ENCODE measurements at places on chromosomes 7 and 10.

DNA sequence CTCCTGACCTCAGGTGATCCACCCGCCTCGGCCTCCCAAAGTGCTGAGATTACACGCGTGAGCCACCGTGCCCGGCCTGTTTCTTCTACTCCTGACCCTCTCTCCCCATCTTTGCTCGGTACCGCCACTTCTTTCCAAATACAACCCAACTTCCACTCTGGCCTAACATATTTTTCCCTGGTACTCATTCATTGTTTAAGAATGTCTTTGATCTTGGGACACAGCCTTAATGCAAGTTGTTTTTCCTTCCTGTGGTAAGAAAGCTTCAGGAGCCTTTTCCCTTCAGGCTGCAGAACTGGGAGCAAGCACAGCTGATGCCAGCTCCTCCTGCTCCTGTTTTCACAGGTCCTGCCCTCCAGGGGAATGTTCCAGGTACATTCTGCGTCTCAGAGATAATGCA lies 13.7 kb downstream of the CALML3 start:
- DNase-seq = no peak

- no peak for DNase-seq
Observed at GRCh38 chr7:142528608-142529408, 220.5 kb upstream of the PRSS1 start.

GRCh38 chr7:23654508-23654907 lies 25.5 kb upstream of the FAM221A start:
- no peak for DNase-seq

DNA sequence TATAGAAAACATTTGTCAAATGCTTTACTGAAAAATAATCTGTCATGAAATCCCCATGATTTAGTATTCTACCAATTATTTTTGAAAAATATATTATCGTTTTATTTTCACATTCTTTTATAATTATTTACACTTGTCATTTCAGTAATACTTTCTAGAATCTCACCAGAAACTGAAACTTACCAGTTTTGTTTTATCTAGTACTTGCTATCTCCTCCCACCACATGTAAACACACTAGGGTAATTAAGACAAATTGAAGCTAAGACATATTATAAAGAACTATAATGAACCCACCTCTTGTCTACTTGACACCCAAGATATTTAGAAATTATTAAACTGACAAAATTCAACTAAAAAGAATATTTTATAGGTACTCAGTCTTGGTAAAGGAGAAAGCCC lies 51.5 kb upstream of the GRM3 start:
- DNase-seq = no peak

- DNase-seq = no peak
Observed at GRCh38 chr10:118374404-118374803, 32.3 kb upstream of the FAM204A start.

- no peak for DNase-seq
Observed at GRCh38 chr7:117835016-117835664, 38.1 kb downstream of the CTTNBP2 start.

DNA sequence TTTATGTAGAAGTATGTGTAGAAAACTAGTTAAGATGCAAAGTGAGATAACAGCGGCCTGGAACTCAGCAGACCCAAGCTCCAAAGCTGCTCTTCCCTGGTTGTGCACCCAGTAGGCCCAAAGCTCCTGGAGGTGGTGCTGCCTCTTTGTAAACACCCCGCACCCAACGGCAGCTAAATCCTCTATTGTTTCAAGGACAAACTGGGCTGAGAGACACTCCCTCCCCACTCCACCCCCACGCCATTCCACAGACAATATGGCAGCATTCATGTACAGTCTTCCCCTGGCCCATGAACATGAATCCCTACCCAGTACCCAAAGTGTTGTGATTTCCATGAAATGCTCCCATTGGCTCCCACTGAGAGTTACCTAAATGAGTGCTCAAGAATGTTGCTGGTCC lies 73.5 kb downstream of the VOPP1 start:
- no peak for DNase-seq

DNA sequence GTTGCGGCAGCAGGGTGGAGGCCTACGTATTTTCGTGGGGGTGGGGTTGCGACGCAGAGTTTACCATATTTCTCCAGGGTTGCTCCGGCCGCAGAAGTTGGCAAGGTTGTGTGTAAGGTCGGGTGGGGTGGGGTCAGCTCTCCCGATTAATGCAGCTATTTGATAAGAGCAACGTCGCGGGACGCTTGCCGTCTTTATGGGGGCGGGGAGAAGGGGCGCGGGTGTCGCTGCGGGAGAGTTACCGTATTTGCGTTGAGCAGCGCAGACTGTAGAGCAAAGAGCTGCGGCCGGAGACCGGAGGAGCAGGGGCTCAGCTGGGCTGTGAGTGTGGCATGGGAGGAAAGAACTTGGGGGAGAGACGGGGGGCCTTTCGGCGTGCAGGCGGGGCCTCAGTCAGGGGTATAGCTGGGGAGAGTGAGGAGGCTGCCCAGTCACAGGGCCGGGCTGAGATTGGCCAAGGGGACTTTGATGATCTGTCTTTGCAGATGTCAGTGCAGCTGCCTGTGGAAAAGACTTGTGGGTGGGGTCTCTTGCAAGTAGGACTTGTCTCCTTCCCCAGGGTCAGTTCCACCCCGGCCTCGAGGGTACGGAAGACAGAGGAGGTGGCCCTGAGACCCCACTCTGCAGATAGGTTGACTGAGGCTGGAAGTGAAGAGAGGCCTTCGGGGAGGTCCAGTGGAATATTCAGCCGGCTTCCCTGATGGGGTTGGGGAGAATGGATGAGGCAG lies 26.6 kb downstream of the ZNF775 start:
- DNase-seq = peak; percentile 46

GRCh38 chr10:121822724-121823123 lies 105.1 kb downstream of the ATE1 start:
- no peak for DNase-seq

DNA sequence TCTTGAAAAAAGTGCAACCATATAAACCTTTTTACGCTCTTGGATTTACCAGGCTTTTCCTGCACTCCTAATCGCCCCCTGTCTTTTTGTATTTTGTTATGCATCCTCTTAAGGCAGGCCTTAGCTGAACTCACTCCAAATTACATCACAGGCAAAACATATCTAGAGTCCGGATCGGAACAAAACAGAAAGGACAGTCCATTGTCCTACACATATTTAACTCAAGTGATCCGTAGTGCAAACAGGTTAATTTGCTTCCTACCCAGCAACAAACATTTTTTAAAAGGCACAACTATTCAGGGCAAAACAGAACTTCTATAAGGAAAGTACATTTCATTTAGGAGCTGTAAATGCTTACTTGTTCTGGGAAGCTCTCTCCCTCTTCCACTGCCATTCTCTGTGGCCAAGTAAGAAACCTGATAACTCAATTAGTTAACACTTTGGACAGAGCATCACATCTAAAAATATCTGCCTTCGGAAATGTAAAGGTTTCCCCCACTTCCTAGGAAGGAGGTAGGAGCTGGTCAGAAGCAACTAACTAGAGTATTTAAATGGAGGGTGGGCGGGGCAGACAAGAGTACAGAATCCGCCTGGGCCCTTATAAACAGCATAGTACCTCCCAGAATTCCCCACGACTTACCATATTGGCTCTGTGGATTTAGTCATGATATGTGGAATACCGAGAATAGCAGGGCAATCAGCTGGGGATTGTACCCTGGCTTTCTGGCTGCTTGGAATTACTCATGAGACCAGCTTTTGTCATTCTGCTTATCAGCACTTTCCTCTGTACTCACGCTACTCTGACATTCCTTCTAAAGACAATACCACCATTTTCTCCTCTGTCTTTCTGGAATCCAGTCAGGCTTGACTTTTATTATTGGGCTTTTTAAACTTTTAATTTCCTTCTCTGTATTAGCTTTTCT lies 89.5 kb downstream of the ANK3 start:
- no peak for DNase-seq

DNA sequence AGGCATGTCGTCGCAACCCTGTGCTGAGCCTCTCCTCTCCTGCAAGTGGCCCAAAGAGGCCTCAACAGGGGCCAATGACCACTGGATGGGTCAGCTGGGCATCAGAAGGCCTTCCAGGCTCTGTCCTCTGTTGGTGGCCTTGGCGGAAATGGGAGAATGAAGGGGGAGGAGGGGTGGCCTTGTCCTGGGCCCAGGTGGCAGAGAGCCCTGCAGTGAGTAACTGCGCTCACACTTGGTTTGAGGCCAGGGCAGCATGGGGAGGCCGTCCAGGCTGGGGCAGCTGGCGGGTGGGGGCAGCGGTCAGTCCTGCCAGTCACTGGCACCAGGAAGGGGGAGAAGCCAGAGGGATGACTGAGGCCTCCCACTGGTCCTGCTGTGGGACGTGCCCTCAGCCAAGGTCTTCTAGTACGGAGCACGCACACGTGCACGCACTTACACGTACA lies 59.8 kb downstream of the LHPP start:
- peak; percentile 66 for DNase-seq

GRCh38 chr10:76906256-76906655 lies 731.4 kb downstream of the KCNMA1 start:
- DNase-seq = no peak

GRCh38 chr10:3258394-3258793 lies 85.8 kb upstream of the PITRM1 start:
- DNase-seq = no peak

- DNase-seq = no peak
Observed at GRCh38 chr7:116753130-116753529, 81.1 kb downstream of the MET start.

- no peak for DNase-seq
Observed at GRCh38 chr7:29600661-29601060, 37.0 kb downstream of the PRR15 start.

GRCh38 chr10:131859341-131860020 lies 41.3 kb upstream of the PPP2R2D start:
- peak; percentile 52 for DNase-seq

- no peak for DNase-seq
Observed at GRCh38 chr7:135463908-135464307, 46.0 kb downstream of the CNOT4 start.

GRCh38 chr7:88072715-88073055 lies 138.6 kb downstream of the ADAM22 start:
- no peak for DNase-seq

GRCh38 chr7:152618427-152618826 lies 57.5 kb downstream of the XRCC2 start:
- no peak for DNase-seq

GRCh38 chr7:70579397-70580097 lies 552.4 kb upstream of the GALNT17 start:
- DNase-seq = no peak

GRCh38 chr7:152865011-152865410 lies 105.5 kb downstream of the ACTR3B start:
- no peak for DNase-seq

DNA sequence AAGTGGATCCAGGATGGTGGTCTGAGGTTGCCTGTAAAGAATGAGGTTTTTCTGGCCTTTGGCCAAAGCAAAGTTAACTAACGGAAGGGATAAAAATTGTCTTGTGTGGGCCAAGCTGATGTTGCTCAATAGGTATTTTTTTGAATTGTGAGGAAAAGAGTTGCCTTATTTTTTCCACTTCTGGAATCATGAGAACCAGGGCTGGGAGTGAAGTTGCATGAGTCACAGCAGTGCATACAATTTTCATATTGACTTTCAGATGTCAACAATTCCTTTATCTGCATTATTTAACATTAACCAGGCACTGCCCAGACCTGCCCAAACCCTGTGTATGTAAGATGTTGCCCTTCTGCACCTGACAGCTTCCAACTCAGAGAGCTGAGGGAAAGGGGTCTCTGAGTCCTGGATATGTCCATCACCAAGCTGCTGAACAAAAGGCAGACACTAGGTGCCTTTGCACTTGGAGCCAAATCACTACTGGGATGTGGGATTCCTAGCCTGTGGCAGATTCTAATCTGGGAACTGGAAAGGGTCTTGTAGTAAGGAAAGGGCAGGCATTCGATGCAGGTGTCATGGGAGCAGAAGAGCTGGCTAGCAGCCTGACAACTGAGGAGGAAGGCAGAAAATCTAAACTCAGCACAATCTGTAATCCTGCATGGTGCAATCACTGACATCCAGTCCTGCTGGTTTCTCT lies 52.3 kb upstream of the SLC35B4 start:
- DNase-seq = no peak

DNA sequence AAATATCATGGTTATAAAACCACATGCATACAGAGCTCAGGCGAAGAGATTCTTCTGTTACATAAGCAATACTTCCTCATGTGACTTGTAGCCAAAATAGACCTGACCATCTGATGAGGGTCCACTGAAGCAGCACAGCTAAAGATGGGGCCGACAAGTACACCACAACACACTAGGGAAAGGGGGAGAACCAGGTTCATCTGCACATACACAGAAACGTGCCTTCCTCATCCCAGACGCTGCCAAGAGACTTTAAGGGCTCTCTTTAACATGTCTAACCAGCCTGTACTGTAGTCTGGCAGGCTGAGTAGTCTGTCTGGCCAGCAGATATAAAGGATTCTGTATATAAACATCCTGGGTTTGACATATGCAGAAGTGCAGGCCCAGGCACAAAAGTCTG lies 30.3 kb downstream of the ERCC6 start:
- DNase-seq = no peak

DNA sequence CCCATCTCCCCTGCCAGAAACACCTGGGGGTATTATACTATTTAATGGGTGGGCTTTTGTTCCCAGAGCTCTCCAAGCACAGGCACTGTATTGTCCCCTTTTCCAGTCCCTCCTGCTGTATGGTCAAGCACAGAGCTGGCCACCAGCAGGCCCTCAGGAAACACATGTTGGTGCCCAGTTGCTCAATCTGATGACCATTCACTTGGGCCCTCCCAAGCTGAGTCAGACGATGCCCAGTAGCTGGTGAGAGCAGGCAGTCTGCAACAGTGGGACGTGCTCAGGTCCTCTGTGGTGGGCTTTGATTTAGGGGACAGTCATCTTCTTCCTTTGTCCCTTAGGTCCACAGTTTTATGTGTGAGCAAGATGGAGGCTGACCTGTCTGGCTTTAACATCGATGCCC lies 11.8 kb downstream of the SFXN2 start:
- DNase-seq = no peak

DNA sequence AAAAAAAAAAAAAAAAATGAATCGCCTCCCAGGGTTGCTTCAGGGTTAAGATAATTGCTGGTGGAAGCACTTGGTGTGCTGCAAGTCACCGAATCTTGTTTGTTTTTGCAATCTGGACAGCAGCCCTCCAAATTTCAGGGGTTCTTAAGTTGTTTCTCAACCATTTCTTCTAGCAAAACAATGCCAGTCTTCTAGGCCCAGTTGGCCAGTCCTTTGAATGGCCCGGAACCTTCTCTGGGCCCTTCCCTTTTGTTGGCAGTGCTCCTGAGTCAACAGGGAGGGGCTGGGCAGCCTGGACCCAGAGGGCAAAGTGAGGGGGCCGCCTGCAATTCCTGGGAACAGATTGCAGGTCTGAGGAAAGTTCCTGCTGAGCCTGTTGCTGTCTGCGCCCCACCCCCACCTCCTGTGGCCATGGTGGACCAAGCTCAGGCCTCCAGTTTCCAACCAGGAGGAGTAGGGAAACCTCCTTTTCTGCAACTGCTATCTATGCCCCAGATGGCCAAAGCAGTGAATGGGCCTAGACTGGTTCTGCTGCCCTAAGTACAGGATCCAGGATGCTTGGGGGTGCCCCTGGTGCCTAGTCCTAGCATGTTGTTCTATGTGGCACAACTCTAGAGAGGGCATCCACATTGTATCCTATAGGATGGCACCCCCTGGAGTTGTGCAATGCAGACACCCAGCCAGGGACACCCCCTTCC lies 31.4 kb upstream of the PDCD4 start:
- no peak for DNase-seq

GRCh38 chr7:156029460-156030007 lies 217.3 kb upstream of the SHH start:
- DNase-seq = no peak

All from posterior cingulate gyrus (tissue), 11 donors.